ENCODE measurements at places on chromosomes 5 and 9.

- DNase-seq: no peak
Measured at GRCh38 chr5:17099946-17100345, 117.5 kb upstream of the BASP1 start.

GRCh38 chr9:97357056-97357455 lies 49.6 kb downstream of the CCDC180 start:
- DNase-seq: no peak

DNA sequence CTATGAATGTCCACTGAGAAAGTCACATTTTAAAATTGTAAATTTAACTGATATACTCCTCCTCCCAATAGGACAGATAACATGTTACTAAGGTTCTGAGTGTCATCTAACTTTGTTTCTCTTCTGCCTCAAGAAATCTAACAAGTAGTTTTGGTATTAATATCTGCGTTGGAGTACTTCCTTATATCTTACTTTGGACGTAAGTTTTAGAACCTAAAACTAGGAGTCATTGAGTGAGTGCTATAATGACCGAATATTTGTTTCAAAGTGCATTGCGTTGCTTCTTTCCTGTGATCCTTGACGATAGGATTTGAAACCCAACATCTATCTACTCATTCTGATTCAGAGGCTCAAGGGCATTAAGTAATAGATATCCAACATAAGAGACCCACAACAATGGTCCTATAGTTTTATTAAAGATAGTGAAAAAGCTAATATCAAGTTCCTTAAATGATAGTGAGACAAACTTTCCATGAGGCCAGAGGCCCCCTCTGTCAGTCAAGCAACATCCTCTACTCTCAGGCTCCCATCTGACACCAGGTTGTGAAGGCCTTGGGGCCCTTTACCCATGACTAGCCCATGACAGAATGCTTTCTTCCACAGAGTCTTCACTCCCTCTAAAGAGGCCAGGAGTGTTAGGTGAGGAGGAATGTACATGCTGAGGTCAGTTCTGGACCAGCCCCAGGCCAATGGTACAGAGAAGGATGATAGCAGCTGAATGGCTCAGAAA lies 45.3 kb upstream of the MAP3K1 start:
- DNase-seq: no peak

DNA sequence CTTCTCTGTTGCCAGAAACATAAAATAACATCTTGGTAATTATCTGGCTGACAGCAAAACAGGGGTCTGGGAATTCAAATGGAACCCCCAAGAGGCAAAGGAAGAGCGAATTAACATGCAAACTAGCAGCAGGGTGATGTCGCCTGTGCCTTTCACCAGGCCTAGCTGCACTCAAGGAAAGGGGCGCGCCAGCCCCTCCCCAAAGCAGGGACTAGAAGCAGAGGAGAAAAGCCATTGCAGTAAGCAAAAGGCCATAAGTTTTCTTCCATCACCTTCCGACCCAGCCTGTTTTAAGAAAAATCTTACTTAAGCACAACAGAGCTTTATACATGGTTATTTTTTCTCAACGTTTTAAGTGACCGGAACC lies 539 bp downstream of the POC5 start:
- DNase-seq: no peak

- no peak for DNase-seq
Measured at GRCh38 chr9:127817881-127818434, 15.3 kb downstream of the FPGS start.

- no peak for DNase-seq
Measured at GRCh38 chr9:116717150-116717549, 30.0 kb downstream of the TRIM32 start.

DNA sequence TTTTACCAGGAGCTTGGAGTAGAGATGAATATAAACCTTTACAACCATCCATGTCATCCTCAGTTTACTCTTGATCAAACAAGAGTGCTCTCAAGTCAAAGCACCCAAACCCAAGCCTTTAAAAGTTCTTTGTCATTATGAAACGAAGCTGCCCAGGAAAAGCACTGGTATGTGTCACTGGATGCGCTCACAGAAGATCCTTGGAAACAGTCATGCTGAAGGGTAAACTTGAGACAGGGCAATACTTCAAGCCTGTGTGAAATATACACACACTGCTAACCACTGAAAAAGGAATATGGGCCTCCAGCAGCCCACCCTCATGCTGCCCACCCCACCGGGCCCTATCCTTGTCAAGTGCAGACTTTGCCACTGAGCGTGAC lies 84.5 kb downstream of the PRRT1B start:
- DNase-seq: no peak

DNA sequence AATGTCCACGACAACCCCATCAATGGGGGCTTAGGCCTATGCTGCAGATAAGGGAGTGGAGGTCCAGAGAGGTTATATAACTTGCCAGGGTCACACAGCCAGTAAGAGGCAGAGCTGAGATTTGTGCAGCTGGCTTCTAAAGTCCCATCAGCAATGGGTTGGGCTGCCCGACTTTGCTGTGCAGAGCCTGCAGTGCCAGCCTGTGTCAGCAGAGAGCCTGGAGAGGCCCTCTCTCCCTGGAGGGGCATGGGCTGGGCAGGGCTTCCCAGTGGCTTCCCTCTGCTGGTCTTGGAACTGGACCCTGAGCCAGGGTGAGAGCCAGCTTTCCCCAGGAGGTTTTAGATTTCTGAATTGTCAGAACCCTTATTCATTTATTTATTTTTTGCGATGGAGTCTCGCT lies 77.2 kb upstream of the RAPGEF1 start:
- DNase-seq: no peak

GRCh38 chr5:10232386-10232785 lies 17.3 kb downstream of the ATPSCKMT start:
- no peak for DNase-seq

DNA sequence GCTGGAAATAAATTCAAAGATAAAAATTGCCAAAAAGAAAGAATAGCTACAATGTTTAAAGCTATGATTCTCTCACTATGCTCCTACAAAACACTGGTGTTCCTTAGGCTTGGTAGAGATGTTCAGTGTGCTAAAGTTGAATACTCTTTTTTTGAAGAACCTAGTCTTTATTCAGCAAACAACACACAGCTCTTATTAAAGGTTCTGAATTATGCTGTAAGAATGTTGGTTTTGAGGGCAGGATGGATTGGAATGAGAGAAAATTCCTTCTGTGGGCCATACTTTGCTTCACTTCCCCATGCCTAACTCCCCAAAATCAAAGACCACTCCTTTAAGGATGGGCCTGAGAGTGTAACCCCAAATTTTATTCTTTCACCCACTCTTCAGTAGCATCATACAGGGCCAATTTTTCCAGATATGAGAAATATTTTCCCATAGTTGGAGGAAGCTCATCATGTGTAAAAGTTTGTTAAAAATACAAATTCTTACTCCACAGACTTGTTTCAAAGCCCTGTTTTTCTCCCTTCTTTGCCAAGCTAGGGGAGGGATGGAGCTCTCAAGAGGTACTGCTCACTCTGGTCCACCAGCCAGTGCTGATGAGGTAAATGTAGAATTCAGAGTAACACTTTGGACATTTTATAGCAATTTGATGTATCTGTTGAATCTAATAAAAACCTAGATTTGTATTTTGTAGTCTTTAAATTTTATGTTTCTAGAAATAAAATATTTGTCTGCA lies 99.3 kb downstream of the GDNF start:
- DNase-seq: no peak

GRCh38 chr5:100668511-100668910 lies 133.3 kb downstream of the FAM174A start:
- no peak for DNase-seq

GRCh38 chr5:36392186-36392585 lies 90.5 kb upstream of the RANBP3L start:
- DNase-seq: no peak

DNA sequence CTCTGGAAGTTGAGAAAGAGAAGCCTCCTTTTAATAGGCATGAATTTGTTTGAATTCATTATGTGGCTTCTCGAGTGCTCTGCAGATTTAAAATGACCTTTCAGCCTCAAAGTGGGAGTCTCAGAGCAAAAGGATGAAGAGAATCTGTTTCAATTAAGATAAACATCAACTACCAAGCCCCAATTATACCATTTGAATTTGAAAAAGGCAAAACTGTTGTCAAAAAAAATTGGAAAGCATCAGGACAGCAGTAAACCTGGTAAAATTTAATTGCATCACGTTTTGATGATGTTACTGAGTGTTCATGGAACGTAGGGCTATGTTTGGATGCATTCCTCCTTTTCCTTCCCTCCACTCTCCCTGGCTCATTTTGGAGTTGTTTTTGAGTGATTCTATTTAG lies 637.2 kb downstream of the PDE4D start:
- DNase-seq: no peak

- DNase-seq: peak; percentile 81
Measured at GRCh38 chr5:140239939-140240700, 62.8 kb downstream of the PFDN1 start.

- peak; percentile 90 for DNase-seq
Measured at GRCh38 chr5:170278611-170279458, 18.7 kb downstream of the LCP2 start.

- peak; percentile 73 for DNase-seq
Measured at GRCh38 chr5:151770383-151771258, 1.1 kb upstream of the G3BP1 start.

GRCh38 chr5:157951673-157952373 lies 92.9 kb upstream of the CLINT1 start:
- no peak for DNase-seq

DNA sequence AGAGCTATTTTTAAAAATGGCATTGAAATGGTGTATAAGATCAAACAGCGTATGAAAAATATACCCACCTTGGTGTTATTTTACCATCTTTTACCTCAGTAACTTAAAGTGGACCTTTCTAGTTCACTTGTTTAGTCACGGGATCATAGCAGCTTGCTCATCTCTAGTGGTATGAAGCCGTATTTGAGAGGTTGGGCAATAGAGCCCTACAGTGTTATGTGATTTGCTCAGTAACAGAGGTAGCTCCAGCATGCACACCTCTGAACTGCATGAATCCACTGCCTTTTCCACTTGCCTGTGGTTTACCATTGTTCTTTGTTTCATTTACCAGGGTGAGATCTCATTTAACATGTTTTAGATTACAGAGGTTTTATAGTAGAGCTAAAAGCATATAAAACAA lies 134.4 kb downstream of the ATG10 start:
- DNase-seq: no peak

DNA sequence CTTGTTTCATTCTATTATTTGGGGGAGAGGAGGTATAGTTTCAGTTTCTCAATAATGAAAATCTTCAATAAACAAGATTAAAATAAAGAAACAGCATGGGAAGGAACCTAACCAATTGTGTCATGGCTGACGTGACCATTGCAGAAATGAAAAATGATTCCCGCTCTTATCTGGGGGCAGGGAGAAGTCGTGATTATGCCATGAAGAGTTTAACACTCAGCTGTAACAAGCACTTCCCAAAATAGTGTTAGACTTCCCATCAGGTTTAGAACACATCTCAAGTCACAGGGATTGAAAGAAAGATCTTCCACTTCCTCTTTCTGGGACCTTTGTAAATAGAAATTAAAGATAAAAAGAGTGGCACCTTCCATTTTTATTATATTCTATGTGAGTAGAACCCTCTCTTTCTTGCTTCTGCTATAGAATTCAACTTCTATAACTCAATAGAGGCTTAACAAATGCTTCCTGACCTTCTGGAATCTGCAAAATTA lies 122.2 kb downstream of the TRPM6 start:
- no peak for DNase-seq

All from stimulated activated CD4-positive, alpha-beta T cell treated with anti-CD3 and anti-CD28 coated beads, Interleukin-15, amount 100 ng/mL, for 24 hours (primary cell).